Pancreas (tissue), 10 donors: ENCODE measurements at places on chromosomes 13 and 19. TPM values are rescaled to one million over a fixed set of nuclear protein-coding genes. Genes with fewer than 3 reads are reported as not detected.

GRCh38 chr19:54391589-54392061, 23.6 kb upstream of the TTYH1 start:
- H3K4me1 ChIP-seq: no peaks in the 10 kb centered on the region
- no peak for DNase-seq
- H3K27me3 ChIP-seq: no peaks in the 10 kb centered on the region
- H3K4me3 ChIP-seq: no peak overlapping the region
- no peaks in the 10 kb centered on the region for H3K36me3 ChIP-seq

DNA sequence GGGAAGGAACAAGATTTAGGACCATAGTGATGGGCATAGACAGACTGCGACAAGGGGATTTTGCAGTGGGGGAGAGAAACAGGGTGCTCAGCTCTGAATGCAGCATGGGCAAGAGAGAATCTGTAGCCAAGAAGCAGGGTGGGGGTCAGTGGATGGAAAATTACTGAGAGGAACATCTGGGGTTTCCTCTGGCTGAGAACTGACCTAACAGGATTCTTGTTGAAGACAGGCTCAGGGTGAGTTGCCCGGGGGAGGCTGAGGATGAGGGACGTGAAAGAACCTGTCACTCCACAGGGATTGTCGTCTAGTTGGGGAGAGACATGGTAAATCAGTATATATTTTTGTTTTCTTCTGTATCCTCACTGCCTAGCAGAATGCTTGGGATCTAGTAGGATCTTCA, 118.7 kb upstream of the PEG3 start:
- no peaks in the 10 kb centered on the region for H3K27me3 ChIP-seq
- DNase-seq: no peak
- H3K4me1 ChIP-seq: no peaks in the 10 kb centered on the region
- no peak overlapping the region for H3K4me3 ChIP-seq
- H3K36me3 ChIP-seq: no peaks in the 10 kb centered on the region

DNA sequence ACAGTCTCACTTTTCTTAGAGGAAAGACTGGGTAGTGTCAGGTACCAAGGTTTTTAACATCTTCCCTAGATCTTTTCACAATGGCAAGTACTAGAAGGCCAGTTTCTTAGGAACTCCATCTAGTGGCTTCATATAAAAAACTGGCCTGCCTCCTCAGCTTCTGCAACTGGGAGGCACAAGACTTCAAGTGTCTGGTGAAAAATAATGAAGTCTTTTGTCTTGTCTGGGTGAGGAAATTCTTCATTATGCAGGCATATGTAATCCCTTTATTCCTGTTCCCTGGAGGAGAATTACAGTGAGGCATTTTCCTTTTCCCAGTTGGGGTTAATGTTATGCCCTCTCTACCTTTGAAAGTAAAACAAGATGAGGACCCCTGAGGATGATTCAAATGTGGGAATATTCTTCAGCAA, 300.5 kb downstream of the NALCN start:
- H3K4me3 ChIP-seq: no peak overlapping the region
- no peaks in the 10 kb centered on the region for H3K27me3 ChIP-seq
- no peaks in the 10 kb centered on the region for H3K4me1 ChIP-seq
- H3K36me3 ChIP-seq: no peaks in the 10 kb centered on the region
- DNase-seq: no peak

Gene DCT
- 0.66 TPM for polyA plus RNA-seq

DNA sequence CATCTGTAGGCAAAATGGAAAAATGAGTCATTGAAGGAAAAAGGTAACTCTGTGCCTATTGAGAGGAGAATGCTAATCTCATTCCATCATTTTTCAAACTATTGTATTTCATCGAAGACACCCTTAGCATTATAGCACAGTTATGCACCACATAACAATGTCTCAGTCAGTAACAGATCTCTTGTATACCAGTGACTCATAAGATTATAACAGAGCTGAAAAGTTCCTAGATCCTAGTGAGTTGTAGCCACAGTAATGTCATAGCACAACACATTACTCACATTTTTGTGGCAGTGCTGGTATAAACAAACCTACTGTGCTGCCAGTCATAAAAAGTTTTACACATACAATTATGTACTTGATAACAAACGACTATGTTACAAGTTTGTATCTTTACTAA, 1077.6 kb downstream of the DIAPH3 start:
- H3K4me1 ChIP-seq: no peaks in the 10 kb centered on the region
- no peak overlapping the region for H3K4me3 ChIP-seq
- no peak for DNase-seq
- no peaks in the 10 kb centered on the region for H3K27me3 ChIP-seq
- H3K36me3 ChIP-seq: no peaks in the 10 kb centered on the region
- H3K27ac ChIP-seq: no peak overlapping the region

Gene GJB2
- 0.68 TPM for polyA plus RNA-seq
